Skeletal muscle tissue (tissue), 5 donors: ENCODE measurements at places on chromosomes 2 and 18. TPM values are rescaled to one million over a fixed set of nuclear protein-coding genes. Genes with fewer than 3 reads are reported as not detected.

The CEBPZOS gene
- total RNA-seq: 13.0 TPM

The SYT4 gene
- not detected for total RNA-seq

The TFCP2L1 gene
- total RNA-seq: under 0.01 TPM

The ZNF385B gene
- 1.0 TPM for total RNA-seq

The CIB4 gene
- not detected for total RNA-seq

The GLS gene
- total RNA-seq: 163 TPM

The AQP4 gene
- total RNA-seq: 4.2 TPM

The OR6B2 gene
- not detected for total RNA-seq

The DLX2 gene
- not detected for total RNA-seq

The NFATC1 gene
- 10.4 TPM for total RNA-seq

The ADRA2B gene
- 2.1 TPM for total RNA-seq

The SDC1 gene
- 2.1 TPM for total RNA-seq

The MGAT4A gene
- 6.3 TPM for total RNA-seq

The UGT1A8 gene
- total RNA-seq: not detected

The RBM43 gene
- 6.3 TPM for total RNA-seq

The GPR35 gene
- 1.0 TPM for total RNA-seq

The CRYBA2 gene
- total RNA-seq: not detected

The EHBP1 gene
- 52.7 TPM for total RNA-seq

The ZEB2 gene
- 108 TPM for total RNA-seq

The ARHGEF4 gene
- 11.5 TPM for total RNA-seq

The NT5C1B gene
- not detected for total RNA-seq

The APOB gene
- total RNA-seq: 0.52 TPM

The LHCGR gene
- 4.2 TPM for total RNA-seq

The CDH2 gene
- total RNA-seq: 4.7 TPM

The SPDYA gene
- 1.0 TPM for total RNA-seq

The EPAS1 gene
- 13.6 TPM for total RNA-seq

The IRS1 gene
- 13.0 TPM for total RNA-seq

The COL3A1 gene
- total RNA-seq: 6,920 TPM

The CNDP1 gene
- not detected for total RNA-seq

The HOXD4 gene
- total RNA-seq: 1.0 TPM

The REG3A gene
- not detected for total RNA-seq

The CRYGC gene
- not detected for total RNA-seq

The SCYGR4 gene
- not detected for total RNA-seq

The MC4R gene
- 0.52 TPM for total RNA-seq

The CDK15 gene
- 0.52 TPM for total RNA-seq

The IL36A gene
- not detected for total RNA-seq

The RGPD6 gene
- total RNA-seq: 66.3 TPM

The TBC1D8 gene
- 16.2 TPM for total RNA-seq

The B3GNT7 gene
- 0.52 TPM for total RNA-seq

The INHBB gene
- 1.0 TPM for total RNA-seq

The TMEM17 gene
- total RNA-seq: 1.0 TPM

The ZSCAN30 gene
- total RNA-seq: 8.9 TPM

The IFIH1 gene
- 2.1 TPM for total RNA-seq

The LGALSL gene
- 11.5 TPM for total RNA-seq

The C2orf81 gene
- total RNA-seq: 0.52 TPM

The POTEI gene
- under 0.01 TPM for total RNA-seq

The TRIB2 gene
- total RNA-seq: 38.1 TPM

The CSRNP3 gene
- 18.8 TPM for total RNA-seq

The TRIM43 gene
- total RNA-seq: not detected

The SULT6B1 gene
- total RNA-seq: not detected

The NR4A2 gene
- total RNA-seq: 0.52 TPM

The RUFY4 gene
- total RNA-seq: not detected

The GPAT2 gene
- total RNA-seq: 7.8 TPM

The DSC3 gene
- under 0.01 TPM for total RNA-seq

The TEKT4 gene
- under 0.01 TPM for total RNA-seq

The CHRND gene
- total RNA-seq: 32.9 TPM

The GNLY gene
- total RNA-seq: not detected

The MAL gene
- total RNA-seq: 4.2 TPM
